ENCODE measurements at places on chromosomes 7 and 10.
A peak's percentile ranks its signal among the peaks of the same experiment; 100 is the strongest.

DNA sequence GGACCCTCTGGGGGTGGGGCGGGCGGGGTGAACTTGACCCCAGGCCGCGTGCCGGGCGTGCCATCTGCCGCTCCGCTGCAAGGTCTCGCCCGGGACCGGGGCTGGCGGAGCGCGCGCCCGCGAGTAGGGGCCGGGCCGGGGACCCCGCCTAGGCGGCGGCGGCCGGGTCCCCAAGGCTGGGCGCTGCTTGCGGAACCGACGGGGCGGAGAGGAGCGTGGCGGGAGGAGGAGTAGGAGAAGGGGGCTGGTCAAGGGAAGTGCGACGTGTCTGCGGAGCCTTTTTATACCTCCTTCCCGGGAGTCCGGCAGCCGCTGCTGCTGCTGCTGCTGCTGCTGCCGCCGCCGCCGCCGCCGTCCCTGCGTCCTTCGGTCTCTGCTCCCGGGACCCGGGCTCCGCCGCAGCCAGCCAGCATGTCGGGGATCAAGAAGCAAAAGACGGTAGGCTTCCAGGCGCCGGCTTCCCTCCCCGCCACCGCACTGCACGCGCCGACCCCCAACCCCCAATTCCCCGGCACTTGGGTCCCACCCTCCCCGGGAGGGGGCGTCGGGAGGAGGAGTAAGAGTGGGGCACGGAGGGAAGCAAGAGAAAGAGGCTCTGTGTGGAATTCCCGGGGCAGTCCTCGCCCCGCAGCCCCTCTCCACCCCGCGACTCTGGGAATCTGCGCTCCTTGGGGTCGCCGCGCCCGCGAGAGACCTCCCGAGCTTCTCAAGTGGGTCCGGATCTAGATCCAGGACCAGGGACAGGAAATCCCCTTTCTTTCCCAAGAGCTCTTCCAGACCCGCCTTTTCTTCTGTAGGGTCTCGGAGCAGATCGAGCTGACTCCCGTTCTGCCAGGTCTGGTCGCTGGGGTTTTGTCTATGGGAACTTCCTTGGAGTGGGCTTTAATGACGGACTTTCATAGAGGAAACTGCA, at the start of gene PAPSS2:
TSS of gene PAPSS2 (plus strand) at position 308 of the 913 bp plus-strand sequence. CDS start at position 412, 104 bp downstream.
- no peak for DNase-seq

DNA sequence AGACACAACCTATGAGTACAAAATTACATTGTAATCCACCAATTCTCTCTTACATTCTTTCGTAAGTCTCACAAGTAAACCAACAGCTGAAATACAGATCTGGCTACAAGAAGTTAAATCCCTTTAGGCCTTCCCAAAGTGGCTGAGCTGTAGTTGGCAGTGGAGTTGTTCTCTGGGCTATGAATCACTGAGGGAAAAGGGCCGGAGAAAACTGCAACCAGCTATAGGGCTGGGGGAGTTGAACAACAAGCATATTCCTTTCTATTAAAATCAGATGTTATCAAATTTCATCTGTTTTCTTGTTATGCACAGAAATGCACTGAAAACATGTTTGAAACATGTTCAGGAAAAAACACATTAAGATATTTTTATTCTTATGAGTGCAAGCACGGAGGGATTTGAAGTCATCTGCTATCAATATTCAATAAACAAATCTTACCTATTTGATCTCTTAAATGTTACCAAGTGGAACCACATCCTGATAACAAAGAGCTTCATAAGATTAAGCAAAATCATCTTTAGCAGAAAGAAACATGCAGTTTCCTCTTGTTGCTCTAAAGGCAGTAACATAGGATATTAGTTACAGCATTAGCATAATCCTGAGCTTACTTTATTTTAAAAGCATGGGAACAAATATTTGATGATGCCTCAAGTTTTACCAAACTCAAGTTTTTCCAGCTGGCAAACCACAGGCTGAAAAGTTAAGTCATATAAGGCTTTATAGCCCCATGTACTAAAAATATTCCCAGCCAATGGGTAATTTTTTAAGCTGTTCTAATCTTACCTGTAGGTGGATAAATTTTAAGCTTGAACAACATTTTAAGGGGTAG, 212.7 kb downstream of the TAX1BP1 start:
- DNase-seq, result no peak

DNA sequence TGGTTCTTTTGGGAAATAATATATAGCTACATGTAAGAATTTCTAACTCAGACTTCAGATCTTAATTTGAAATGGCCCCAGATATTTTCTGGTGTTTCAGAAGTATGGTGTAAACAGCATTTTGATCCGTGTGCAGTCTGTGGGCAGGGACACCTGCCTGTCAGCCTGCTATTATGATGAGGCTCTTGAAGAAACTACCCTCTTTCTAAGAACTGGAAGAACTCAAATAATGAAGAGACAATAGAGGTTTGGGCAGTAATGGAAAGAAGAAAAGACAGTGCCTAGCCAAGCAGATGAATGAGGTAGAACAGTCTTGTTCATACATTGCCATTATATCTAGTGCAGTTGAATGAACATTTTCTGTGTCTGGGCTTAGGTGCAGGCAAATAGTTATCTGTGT, 256.6 kb downstream of the ARHGAP21 start:
- no peak for DNase-seq

- DNase-seq, result no peak
Measured at GRCh38 chr10:77116904-77117303, 520.7 kb downstream of the KCNMA1 start.

DNA sequence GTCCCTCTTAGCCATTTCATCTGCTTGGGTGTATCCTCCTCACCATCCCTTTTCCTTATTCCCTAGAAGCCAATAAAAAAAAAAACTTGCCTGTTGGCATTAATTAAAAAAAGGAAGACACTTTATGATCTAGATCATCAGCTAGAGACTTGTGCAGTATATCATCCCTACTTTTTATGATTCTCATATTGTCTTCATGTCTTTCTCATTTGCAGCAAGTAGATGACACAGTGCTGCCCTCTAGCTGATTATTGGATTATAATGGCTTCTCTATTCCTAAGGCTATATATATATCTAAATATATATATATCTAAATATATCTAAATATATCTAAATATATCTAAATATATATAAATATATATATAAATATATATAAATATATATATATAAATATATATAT, 272.4 kb upstream of the LRGUK start:
- DNase-seq, result no peak

- no peak for DNase-seq
Measured at GRCh38 chr7:97858221-97858620, 14.0 kb downstream of the ASNS start.

- peak; percentile 21 for DNase-seq
Measured at GRCh38 chr10:114498413-114499111, 94.3 kb upstream of the AFAP1L2 start.

- DNase-seq, result no peak
Measured at GRCh38 chr7:25901658-25902057, 250.3 kb upstream of the NFE2L3 start.

DNA sequence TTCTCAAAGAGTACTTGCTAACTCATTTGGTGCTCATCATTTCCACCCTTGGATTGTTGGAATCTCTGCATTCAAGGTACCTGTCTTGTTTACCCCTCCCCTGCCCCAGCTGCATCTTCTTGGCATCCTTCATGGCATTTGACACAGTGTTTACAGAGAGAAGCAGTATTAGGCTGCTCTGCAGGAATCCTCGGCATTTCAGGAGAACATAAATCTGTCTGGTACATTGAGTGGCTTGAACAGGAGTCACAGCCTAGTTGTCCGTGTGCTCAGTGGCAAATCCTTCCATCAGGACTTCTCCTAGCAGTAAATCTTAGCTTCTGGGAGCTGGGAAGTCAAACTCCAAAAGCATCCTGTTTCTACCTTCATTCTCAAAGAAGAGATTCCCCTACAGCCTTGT, 136.8 kb upstream of the YAE1 start:
- no peak for DNase-seq

- no peak for DNase-seq
Measured at GRCh38 chr7:22676385-22676784, 50.6 kb upstream of the IL6 start.

DNA sequence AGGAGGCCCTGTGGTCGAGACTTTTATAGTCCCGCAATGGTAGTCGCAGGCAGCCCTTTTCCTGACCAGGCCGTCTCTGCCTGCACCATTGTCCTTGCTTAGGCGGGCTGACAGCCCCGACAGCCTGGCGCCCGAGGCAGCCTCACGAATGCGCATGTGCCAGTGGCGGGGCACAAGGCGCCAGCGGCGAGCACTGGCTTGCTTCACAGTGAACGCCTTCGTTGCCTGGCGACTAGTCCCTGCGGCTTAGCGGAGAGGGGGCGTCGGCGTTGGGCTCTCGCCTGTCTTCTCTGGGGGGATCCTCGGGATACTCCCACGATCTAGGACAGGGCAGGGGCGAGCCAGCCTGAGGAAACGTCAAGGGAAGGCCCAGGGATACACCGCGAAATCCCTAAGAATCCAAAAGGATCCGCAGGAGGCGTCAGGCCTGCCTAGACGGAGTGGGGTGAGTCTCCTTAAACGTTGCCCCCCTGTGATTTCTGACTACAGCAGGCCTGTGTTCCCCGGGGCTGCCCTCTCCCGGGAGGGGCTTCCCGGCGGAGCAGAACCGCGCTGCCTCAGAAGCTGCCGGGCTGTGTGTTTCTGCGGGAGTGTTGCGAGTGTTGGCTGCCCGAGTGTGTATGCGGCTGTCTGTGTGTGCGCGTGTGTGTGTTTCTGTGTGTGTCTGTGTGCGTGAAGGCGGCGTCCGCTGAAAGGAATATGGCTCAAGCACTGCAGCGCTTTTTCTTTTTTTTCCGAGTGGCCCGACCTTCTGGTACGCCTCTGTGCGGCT, 20.5 kb upstream of the ZNF273 start:
- DNase-seq, result no peak
